GM12864 (cell line): ENCODE measurements at places on chromosomes 1 and 21.

- no peak for DNase-seq
Observed at GRCh38 chr1:186541003-186541402, 80.1 kb upstream of the PDC start.

GRCh38 chr1:35287807-35288640 lies 19.5 kb downstream of the ZMYM4 start:
- no peak for DNase-seq

DNA sequence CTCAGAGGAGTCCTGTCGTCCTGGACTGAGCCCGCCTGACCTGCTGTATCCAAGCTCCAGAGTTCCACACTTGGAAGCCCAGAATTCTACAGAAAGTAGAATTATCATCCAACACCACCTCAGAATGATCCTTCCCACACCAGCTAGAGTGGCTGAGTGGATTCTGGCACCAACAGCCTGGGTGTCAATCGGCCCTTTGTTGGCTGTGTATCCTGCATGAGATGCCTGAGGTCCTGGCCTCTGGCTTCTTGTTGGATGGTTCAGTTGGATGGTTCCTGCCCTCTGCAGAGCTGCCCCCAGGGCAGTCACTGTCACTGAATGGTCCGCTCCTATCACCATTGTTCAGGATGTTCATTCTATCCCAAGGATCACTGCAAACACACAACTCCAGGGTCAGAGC lies 49.8 kb downstream of the PGBD5 start:
- DNase-seq, result no peak

- no peak for DNase-seq
Observed at GRCh38 chr1:45913731-45914501, 110.5 kb downstream of the MAST2 start.

DNA sequence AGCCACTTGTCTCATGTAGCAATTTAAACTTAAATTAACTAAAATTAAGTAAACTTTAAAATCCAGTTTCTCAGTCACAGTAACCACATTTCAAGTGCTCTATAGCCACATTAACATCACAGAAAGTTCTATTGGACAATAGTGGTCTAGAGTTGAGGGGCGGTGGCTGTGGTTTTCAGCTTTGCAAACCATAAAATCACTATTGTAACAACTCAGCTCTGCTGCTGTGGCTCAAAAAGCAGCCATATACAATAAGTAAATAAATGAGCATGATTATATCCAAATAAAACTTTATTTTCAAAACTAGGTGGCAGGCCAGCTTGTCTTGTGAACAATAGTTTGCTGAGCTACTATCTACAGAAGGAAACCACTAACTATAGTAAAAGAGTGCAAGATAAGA lies 43.4 kb upstream of the C1orf53 start:
- DNase-seq, result no peak

DNA sequence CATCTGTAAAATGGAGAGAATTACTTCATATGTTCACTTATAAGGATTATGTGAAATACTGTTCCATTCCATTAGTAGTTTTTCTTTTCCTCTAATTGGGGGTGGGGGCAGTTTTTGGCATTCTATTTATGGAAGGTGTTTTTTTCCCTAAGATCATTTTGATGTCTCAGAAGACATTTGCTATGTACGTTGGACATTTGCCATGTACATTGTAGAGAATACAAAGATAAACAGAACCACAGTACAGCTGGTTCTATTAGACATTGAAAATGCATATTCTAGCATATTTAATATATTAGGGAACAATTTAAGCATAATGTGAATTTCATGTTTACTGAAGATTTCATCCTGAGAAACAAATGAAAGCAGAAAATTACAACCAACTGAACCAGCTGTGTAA lies 98.5 kb downstream of the PTBP2 start:
- DNase-seq, result no peak

- no peak for DNase-seq
Observed at GRCh38 chr1:115670476-115671175, 28.9 kb downstream of the VANGL1 start.

DNA sequence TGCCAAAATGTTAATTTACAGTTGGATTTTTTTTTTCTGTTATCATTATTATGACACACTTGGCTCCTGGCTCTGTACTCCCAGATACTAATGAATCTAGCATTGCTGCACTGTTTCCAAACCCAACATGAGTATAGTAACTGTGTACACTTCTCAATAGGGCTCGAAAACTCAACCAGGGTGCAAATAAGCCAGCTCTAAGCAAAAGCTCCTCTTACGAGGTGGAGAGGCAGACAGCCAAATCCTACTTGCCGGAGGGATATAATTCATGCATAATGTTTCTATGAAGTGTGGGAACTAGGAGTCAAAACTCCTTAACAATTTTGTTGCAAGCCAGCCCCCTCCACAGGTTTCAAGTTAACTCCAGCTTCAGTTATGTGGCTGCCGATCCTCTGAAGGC lies 510.4 kb upstream of the ZP4 start:
- DNase-seq, result no peak

- DNase-seq, result no peak
Observed at GRCh38 chr1:12183095-12183794, 16.5 kb downstream of the TNFRSF1B start.
